Stimulated activated CD8-positive, alpha-beta memory T cell treated with anti-CD3 and anti-CD28 coated beads, Interleukin-7, amount 100 ng/mL, for 24 hours (primary cell): ENCODE measurements at places on chromosomes 6 and 20.

GRCh38 chr6:88376197-88376596, 210.1 kb upstream of the CNR1 start:
- DNase-seq, result no peak

DNA sequence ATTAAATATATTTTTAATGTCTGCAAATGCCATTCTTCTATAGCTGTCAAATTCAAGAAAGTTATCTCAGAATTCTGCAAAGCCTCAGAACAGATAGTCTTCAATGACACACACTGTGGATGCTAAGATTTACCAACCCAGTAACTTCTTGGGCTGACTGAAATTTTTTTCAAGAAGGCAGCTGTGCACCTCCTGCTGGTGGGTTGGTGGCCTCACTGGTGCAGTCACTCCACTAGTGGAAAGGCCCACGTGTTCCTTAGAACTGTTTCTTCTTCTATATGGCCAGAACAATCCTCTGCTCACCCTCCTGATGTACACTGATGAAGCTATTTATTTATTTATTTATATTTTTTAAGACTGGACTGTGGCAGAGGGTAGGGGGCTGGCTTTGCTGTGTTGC, 28.1 kb upstream of the MTCL3 start:
- DNase-seq, result no peak

DNA sequence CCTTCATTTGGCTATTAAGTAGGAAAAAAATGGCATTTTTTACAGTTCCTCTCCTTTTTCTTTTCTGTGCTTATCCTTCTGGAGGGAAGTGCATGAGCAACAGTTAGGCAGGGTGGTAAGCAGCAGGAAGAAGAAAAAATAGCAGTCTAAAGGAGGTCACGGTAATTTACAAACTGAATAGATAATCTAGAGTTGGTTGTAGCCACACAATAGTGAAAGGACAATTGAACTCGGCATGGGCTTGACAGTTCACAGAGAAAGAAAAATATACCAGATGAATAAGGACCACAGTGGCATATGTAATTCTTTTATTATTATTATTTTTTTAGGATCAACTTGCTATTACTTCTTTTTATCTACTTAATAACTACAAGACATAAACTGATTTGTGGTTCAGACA, 358.6 kb downstream of the BTBD9 start:
- no peak for DNase-seq

DNA sequence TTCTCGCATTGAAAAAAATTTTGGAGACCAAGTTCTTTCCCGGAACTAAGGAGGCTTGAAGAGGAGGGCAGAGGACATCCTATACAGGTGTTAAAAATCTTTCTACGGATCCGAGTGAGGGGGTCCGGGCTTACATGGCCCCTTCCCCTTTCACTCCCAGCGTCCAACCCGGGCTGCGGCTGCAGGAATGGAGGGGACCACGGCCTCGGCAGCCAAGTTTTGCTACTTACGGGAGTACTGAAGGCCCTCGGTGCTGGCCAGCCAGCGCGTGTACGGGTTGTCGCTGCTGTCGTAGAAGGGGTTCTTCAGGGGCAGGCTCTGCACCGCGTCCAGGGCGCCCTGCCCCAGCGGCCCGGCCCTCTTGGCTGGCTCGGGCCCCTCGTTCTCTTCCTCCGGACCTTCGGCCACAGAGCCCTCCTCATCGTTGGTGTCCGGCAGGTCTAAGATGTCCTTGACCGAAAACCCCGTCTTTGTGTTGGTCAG, 642 bp downstream of the NKX2-2 start:
- no peak for DNase-seq

- DNase-seq, result no peak
These were observed 176.3 kb downstream of the LRFN2 start for GRCh38 chr6:40410821-40411220.

- no peak for DNase-seq
These were observed 512.4 kb downstream of the CD83 start for GRCh38 chr6:14630016-14630415.

- DNase-seq, result no peak
These were observed 92.5 kb downstream of the SESN1 start for GRCh38 chr6:109002051-109002697.

GRCh38 chr20:59042151-59042795, at the start of gene PRELID3B:
Gene PRELID3B (minus strand): TSS chr20:59042786. CDS start chr20:59042730, 56 bp downstream.
- DNase-seq, result no peak

DNA sequence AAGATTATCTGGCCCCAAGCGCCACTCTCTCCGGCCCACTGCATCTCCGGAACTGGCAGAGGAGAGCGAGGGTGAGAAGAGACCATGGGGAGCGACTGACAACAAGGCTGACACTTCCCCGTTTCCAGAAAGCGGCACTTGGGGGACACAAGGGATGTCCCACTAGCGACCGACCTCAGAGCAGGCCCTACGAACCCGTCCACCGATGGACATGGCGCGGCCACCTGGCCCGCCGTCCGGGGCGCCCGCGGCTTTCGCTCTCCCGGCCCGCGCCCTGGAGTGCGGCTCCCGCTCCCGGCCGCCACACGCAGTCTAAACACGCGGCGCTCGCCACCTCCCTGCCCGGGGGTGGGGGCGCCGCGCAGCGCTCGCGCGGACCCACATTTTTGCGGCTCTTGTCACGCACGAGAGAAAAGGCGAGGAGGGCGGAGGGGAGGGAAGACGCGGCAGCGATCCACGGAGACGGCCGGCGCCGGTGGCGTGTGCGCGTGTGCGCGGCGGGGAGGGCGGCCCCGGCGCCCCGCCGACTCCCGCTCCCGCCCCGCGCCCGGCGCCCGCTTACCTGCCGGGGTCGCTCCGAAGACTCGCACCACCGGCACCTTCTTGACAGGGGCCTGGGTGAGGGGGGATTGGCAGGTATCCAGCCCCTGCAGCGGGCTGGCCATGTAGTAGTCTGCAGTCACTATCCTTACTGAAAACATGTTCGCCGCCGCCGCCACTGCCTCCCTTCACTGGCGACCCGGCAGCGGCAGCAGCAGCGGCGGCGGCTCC, 645 bp downstream of the REV3L start:
- no peak for DNase-seq

DNA sequence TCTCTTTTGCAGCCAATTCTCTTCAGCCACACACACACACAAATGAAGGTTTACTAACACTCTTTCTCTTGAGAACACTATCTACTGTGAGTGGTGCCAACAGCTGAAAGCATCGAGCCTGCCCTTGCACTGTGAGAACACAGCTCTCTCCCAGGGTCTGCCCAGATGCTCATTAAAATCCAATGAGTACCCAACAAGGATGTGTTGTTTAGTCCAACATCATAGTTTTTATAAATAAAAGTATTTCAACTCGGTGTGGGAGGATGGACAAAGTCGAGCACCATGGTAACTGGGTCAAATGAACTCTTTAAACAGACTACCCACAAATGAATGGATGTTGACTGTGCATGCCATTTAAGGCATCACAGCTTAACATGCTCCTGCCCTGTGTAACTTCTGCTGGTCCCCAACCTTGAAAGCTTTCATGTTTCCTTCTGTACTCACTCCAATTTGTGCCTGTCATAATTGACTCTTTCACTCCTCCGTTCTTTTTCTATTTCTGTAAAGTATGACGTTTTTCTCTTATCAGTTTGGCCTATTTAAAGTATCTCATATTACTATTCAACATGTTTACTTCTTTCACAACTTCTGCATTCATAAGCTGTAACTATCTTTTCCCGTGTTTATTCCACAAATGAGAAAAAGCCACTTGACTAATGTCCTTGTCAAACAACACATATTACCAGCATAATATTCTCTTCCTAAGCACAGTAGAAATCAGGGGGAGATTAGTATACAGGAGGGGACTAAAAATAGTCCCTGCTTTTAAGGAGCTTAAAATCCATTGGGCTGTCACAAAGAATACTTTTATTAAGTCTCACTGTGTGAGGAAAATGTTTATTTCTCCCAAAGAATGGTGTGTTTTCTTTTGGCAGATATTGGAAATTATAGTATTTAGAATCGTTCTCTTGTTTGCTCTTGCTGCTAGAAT, 215.4 kb downstream of the RFPL4B start:
- no peak for DNase-seq

GRCh38 chr20:48661575-48662455, 166.0 kb downstream of the PREX1 start:
- no peak for DNase-seq
